ENCODE measurements at places on chromosomes 11 and 22.
A peak's percentile ranks its signal among the peaks of the same experiment; 100 is the strongest.

GRCh38 chr11:85843929-85844328 lies 11.3 kb upstream of the CCDC83 start:
- DNase-seq = no peak

DNA sequence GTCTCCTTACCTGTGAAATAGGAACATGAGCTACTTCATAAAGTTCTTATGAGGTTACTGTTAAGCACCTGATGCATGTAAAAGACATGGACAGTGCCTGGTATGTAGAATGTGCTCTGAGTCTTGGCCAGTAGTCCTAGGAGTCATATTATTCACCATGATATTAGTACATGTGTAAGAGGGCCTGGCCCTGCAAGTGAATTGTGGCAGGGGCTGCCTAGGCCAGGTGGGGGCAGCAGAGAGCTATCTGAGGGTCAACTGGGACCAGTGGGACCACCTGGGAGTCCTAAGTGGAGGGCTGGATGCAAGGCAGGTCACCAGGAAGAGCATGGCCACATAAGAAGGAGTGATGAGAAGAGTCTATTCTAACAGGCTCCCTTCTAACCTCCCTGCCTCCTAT lies 529.5 kb downstream of the SOX6 start:
- DNase-seq = no peak

DNA sequence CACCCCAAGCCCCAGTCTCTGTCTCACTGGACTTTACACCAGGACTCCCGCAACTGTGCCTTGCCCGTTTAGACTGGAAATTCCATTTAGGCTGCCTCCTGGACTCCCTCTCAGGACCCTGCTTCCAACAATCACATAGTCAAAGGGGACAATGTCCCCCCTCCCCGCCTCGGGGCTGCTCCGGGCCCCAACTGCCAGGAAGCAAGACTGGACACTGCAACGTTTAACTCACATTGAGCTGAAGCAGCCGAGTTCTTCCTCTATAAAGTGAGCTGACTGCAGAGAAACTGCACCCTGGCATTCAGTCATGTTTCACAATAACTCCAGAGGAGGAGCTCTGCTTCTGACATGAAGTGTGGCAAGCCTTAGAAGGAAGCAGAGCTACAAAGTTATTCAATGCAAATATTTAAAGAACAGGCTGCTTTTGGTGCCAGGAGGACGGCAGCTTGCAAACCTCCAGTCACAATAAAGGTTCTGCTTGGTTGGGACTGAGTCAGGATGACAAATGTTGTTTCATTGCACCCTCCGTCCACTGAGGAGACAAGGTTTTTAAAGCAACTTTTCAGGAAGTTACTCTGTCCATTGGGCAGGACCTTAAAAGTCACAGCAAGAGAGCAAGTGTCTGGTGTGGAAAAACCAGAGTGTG lies 19.9 kb downstream of the PACSIN2 start:
- no peak for DNase-seq

GRCh38 chr11:34988294-34989255 lies 72.2 kb downstream of the PDHX start:
- no peak for DNase-seq

DNA sequence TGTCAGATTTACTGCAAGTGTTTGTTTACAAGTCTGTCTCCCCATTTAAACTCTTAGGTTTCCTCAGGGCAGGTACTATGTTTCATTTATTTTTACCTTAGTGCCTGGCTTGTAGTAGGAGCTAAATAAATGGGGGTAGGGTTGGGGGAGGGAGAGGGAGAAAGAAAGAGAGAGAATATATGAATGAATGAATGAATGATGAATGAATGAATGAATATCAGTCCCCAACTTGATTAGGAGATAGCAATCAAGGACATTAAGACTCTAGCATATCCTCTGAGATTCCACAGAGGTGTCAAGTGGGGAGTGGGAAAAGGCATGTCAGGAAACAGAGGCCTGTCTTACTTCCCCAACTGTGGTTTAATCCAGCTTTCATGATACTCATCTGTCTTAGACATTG lies 83.2 kb downstream of the ME3 start:
- no peak for DNase-seq

DNA sequence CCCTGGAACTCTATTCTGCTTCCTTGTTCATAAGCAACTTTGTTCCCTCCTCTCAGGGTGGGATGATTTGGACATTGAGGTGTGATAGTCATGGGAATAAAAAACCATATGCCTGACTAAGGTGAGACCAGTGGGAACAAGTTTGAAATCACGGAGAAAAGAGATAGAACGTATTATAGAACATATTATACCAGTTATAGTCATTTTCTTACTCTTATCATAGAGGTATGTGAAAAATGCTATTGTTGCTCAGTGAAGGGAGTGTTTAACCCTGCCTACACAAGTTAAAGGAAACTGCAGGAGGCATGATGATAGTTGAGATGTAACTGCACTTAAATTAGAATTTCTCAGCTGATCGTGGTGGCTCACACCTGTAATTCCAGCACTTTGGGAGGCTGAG lies 15.5 kb downstream of the OR6Q1 start:
- no peak for DNase-seq

DNA sequence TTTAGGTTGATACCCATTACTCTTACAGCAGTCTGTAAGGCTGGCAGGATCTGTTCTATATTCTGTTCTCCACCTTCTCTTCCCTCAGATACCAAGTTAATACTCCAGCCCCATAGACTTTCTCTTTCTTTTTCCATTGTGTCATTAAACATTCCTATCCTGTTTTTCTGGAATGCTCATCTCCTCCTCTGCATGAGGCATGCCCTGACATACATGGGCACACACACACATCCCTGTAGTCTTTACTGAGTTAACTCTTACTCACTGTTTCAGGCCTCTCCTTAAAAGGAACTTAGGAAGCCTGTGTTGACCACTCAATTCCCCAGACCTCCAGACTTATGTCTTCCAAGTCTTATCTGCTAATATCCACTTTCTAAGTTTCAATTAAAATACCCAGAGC lies 476.8 kb downstream of the METTL15 start:
- DNase-seq = no peak

DNA sequence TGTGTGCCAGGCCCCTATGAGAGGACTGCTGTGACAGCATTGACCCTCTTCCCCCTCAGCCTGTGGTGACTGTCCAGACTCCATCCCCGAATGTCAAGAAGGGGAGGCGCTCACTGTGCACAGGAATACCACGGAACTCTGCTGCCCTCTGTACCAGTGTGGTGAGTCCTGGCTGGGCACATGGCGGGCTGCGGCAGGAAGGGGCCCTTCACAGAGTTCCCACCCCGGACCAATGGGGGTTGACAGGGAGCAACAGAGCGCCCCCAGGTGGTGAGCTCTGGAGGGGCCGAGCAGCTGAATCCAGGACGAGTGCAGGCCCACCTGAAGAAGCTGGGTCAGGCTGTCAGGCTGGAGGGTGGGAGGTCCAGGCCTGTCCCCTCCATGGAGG lies 83.8 kb upstream of the MYOD1 start:
- DNase-seq = no peak

GRCh38 chr11:44188643-44189042 lies 93.2 kb downstream of the EXT2 start:
- DNase-seq = no peak

GRCh38 chr11:77821349-77821851 lies 456 bp downstream of the AAMDC start:
- DNase-seq = no peak

- DNase-seq = peak; percentile 52
Observed at GRCh38 chr11:64233913-64234586, at the start of gene VEGFB. Gene VEGFB (plus strand): TSS chr11:64234584. CDS start chr11:64234834, 250 bp downstream.

DNA sequence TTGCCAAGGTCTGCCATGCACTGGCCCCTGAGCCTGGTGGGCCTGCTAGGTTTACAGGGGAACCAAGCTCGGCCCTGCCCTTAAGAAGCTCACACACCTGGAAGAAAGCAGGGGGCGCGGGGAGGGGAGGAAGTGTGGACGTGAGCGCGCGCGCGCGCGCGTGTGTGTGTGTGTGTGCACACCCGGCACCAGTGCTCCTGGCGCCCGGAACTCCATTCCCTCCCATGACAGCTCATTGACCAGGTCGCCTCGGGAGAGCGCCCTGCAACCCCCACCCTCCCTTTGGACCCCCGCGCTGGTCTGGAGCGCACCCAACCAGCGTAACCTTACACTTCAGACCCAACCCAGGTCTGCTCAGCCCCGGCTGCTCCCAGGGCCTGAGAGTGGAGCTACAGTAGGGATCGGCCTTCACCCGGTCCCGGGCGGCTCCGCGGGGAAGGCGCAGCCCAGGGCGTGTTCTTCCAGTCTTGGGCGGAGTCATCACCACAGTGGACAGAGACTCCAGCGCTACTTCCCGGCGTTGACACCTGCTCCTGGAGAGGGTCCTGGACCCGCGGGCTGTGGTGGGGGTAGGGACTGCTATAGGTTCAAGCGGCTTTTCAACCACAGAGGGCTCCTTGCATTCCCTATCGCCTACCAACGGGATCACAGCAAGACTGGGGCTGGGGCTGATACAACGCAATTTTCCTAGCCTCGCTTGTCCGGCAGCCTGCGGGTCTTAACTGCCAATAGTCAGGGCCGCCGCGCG lies 1.5 kb downstream of the GALNT18 start:
- no peak for DNase-seq

DNA sequence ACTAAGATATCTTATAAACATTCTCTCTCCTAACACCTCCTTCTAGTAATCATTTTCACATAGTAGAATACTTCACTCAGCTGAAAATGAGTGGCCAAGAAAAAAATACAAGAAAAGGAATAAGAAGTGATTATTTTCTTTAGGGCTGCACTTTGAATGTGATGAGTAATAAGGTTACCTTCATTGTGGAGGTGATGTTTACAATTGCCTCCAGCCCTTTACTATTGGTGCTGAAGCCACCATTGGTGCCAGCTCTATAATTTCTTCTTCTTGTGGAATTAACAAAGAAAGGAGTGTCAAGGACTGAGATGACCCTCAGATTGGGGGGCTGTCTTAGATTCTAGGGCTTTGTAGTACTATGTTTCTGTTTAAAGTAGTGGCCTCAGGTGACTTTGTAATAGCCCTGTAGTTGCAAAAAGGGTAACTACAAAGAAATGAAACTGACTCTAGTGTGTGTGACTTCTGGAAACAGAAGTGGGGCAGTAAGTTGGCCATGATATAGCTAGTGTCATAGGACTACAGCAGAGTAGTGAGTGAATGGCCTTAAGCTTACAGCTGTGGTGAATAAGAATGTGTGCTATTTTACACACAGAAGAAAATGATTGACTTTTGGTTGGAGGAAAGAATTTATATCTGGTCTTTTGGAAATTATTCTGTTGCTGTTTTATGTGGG lies 287.2 kb downstream of the TMEM135 start:
- no peak for DNase-seq

DNA sequence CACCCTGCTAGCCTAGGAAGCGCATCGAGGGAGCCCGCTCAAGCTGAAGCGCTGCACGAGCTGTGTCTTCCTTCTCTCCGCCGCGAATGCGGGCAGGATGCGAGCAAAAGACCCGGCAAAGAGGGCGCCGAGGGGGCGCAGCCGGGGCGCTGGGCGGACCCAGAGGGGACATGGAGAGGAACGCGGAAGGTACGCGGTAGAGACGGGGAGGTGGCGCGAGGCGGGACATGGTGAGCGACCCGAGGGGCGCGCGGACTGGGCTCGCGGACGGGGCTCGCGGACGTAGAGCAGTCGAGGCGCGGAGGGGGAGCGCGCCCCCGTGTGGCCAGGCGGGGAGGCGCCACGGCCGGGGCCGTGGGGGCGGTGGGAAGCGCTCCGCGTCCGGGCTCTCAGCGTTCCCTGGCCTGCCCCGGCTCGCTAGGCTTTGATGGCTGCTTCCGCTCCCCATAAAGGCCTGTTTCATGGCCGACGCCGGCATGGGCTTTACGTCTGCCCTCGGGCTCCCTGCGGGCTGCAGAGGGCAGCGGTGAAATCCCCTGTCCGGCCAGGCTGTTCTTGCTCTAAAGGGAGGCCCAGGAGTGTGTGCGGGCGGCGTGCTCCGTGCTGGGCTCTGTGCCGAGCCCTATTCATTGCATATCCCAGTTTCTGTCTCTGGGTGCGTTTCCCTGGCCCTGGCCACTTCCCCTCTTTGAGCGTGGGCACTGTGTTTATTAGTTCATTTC lies 31.2 kb upstream of the TRIM29 start:
- DNase-seq = peak; percentile 47

DNA sequence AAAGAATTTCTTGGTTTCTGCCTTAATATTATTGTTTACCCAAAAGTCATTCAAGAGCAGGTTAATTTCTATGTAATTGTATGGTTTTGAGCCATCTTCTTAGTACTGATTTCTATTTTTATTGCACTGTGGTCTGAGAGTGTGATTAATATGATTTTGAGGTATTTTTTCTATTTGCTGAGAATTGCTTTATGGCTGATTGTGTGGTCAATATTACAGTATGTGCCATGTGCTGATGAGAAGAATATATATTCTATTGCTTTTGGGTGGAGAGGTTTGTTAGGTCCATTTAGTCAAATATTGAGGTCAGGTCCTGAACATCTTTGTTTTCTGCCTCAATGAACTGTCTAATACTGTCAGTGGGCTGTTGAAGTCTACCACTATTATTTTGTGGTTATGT lies 20.7 kb upstream of the RAB38 start:
- DNase-seq = no peak

- DNase-seq = no peak
Observed at GRCh38 chr11:79371152-79371551, 69.7 kb downstream of the TENM4 start.

- DNase-seq = no peak
Observed at GRCh38 chr11:94128291-94128745, 323 bp upstream of the PANX1 start.

- DNase-seq = no peak
Observed at GRCh38 chr11:17386331-17387084, 2.0 kb downstream of the KCNJ11 start.

DNA sequence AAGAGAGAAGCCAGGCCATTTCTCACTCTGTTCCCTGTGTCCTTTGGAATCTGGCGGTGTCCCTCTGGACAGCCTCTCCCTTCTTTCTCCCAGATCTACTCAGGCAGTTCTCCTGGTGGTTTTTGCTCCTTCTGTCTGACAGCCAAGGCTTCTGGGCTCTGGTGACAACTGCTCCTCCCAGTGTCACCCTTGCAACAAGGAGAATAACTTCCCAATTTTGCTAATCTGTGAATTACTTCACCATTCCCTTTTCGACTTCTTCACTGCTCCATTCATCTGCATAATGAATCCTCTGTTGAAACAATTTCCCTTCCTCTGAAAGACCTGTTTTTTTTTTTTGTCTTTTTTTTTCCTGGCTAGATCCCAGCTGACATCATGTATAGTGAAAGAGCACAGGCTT lies 56.3 kb upstream of the PDE3B start:
- no peak for DNase-seq

GRCh38 chr22:27299181-27300085 lies 502.1 kb downstream of the MN1 start:
- DNase-seq = no peak
